ENCODE measurements at places on chromosomes 11 and 22. TPM values are rescaled to one million over a fixed set of nuclear protein-coding genes. Genes with fewer than 3 reads are reported as not detected.

GLYATL1 gene
- 0.17 TPM for total RNA-seq

PRODH gene
- total RNA-seq, result under 0.01 TPM

OR52N4 gene
- not detected for total RNA-seq

TMEM191C gene
- total RNA-seq, result 1.1 TPM

DEUP1 gene
- total RNA-seq, result not detected

SCGB2A2 gene
- total RNA-seq, result not detected

ARHGAP8 gene
- total RNA-seq, result 0.86 TPM

CHEK1 gene
- total RNA-seq, result 32.0 TPM

DERL3 gene
- total RNA-seq, result 0.43 TPM

DRD4 gene
- total RNA-seq, result under 0.01 TPM

E2F8 gene
- not detected for total RNA-seq

OR52J3 gene
- not detected for total RNA-seq

UCP3 gene
- total RNA-seq, result 0.09 TPM

MAP6 gene
- 0.86 TPM for total RNA-seq

TAGLN gene
- total RNA-seq, result 63.5 TPM

All from bronchial smooth muscle cell (primary cell).